ENCODE measurements at places on chromosomes 3 and 15.

- no peaks in the 10 kb centered on the region for H3K27me3 ChIP-seq
- no peaks in the 10 kb centered on the region for H3K4me1 ChIP-seq
- no peak for DNase-seq
- peaks cover 4% of the 10 kb centered on the region for H3K36me3 ChIP-seq
Observed at GRCh38 chr3:30302027-30302426, 304.4 kb upstream of the TGFBR2 start.

DNA sequence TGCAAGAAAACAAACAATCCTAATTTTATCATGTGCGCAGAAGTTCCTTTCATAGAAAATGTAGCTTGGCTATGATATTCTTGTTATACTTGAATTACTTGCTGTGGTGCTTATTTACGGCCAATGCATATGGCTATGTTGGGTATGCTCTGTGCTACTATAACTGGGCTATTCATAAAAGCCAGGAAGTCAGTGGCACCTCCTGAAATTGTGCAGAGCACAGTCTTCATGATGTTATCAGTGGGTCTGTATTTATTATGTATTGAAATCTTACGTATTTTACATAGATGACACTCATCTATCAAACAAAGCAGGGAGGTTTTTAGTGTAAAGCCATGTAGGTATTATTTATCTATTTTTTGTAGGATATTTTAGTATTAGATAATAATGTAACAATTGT is 196.5 kb upstream of the NAALADL2 start:
- H3K27ac ChIP-seq: no peak overlapping the region
- H3K4me3 ChIP-seq: no peak overlapping the region
- H3K36me3 ChIP-seq: no peaks in the 10 kb centered on the region
- DNase-seq: no peak
- H3K27me3 ChIP-seq: no peaks in the 10 kb centered on the region

DNA sequence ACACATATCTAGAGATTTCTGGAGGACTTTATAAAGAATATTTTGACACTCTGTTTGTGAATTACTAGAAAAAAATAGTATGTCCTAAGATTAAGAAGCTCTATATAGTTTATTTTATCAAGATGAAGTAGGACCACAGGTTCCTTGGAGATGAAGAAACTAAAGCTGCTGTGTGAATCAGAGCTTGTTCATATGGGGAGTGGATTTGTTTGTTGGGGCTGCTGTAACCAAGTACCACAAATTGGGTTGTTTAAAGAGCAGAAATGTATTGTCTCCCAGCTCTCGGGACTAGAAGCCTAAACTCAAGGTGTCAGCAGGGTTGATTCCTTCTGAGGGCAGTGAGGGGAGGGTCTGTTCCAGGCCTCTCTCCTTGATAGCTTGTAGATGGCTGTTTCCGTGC is 270.6 kb upstream of the UMPS start:
- H3K36me3 ChIP-seq: peaks cover 63% of the 10 kb centered on the region
- H3K4me3 ChIP-seq: no peak overlapping the region
- peaks cover 3% of the 10 kb centered on the region for H3K4me1 ChIP-seq
- H3K27ac ChIP-seq: no peak overlapping the region

GRCh38 chr3:110293660-110294059 is 778.0 kb upstream of the NECTIN3 start:
- no peaks in the 10 kb centered on the region for H3K4me1 ChIP-seq
- H3K27me3 ChIP-seq: no peaks in the 10 kb centered on the region
- no peak for DNase-seq
- H3K36me3 ChIP-seq: no peaks in the 10 kb centered on the region
- no peak overlapping the region for H3K4me3 ChIP-seq

DNA sequence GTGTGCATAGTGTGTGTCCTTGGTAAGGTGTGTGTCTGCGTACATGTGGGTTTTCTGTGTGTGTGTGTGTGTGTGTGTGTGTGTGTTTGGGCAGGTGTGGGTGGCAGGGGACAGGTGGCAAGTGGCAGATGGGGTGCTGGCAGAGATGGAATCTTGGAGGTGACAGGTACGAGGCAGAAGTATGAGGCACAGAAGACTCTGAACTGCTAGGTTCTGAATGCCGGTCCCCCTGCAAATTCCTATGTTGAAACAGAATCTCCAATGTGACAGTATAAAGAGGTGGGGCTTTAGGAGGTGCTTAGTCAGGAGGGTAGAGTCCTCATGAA is 29.8 kb downstream of the SRPRB start:
- H3K36me3 ChIP-seq: no peaks in the 10 kb centered on the region
- H3K4me3 ChIP-seq: no peak overlapping the region
- DNase-seq: no peak
- no peaks in the 10 kb centered on the region for H3K4me1 ChIP-seq
- H3K27me3 ChIP-seq: peaks cover 3% of the 10 kb centered on the region

DNA sequence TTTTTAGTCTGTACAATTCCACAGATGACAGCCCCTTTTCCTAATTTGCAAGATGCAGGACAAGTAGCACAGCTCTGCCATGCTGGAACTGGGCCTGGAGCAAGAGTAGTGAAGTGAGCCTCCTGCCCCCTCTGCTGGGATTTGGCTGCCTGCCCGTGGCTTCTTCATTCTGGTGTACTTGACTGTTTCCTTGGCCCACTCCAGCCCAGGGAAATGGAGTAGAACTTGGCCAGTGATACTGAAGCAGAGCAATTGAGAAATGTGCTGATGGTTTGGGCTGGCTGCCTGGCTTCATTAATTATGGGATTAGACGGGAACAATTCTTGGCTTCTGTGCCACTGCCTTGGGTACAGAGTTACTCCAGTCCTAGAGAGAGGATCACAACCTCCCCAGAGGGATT is 2.8 kb downstream of the GPD1L start:
- no peak overlapping the region for H3K27ac ChIP-seq
- peaks cover 50% of the 10 kb centered on the region for H3K27me3 ChIP-seq
- peaks cover 15% of the 10 kb centered on the region for H3K4me1 ChIP-seq
- DNase-seq: no peak
- H3K4me3 ChIP-seq: no peak overlapping the region

DNA sequence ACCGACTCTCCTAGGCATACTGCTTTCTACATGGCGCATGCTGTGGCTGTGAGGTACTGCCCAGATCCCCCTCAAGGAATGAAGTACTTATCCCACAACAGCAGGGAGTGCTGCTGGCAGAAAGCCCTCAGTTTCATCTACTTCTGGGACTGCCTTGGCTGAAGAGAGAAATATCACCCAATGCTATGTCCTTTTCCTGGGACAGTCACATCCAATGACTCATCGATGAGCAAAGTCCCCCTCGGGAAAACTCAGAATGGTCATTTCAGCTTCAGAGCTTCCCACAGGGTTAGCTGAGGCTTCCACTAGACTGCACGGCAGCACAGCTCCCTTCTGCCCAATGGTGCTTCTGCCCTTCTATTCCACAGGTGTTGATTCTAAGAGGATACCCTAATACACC is 3.6 kb upstream of the NMD3 start:
- no peak overlapping the region for H3K4me3 ChIP-seq
- H3K27me3 ChIP-seq: no peaks in the 10 kb centered on the region
- peaks cover 10% of the 10 kb centered on the region for H3K36me3 ChIP-seq
